ENCODE measurements at places on chromosomes 16 and 17. TPM values are rescaled to one million over a fixed set of nuclear protein-coding genes. Genes with fewer than 3 reads are reported as not detected.

Gene LSM12
- total RNA-seq, result 57.5 TPM

Gene CDYL2
- total RNA-seq, result 6.7 TPM

Gene TM4SF5
- total RNA-seq, result not detected

Gene TMC5
- 0.41 TPM for total RNA-seq

Gene B4GALNT2
- 0.03 TPM for total RNA-seq

Gene SLC38A10
- total RNA-seq, result 54.0 TPM

Gene GAST
- not detected for total RNA-seq

Gene CCL8
- total RNA-seq, result 1.9 TPM

Gene KCNG4
- not detected for total RNA-seq

Gene KRTAP4-6
- not detected for total RNA-seq

Gene SMIM36
- total RNA-seq, result not detected

Gene TMED6
- total RNA-seq, result not detected

Gene CMIP
- total RNA-seq, result 18.1 TPM

Gene LRRC59
- 35.3 TPM for total RNA-seq

Gene MED9
- total RNA-seq, result 35.1 TPM

Gene RTN4RL1
- total RNA-seq, result 6.2 TPM

Gene TMEM235
- total RNA-seq, result not detected

Gene ICAM2
- 33.0 TPM for total RNA-seq

Gene SLC13A2
- total RNA-seq, result not detected

Gene TOX3
- not detected for total RNA-seq

Gene ITGAE
- total RNA-seq, result 20.5 TPM

Gene PDP2
- 8.1 TPM for total RNA-seq

Gene NRN1L
- not detected for total RNA-seq

Gene EEF2KMT
- total RNA-seq, result 7.5 TPM

Gene DPEP2NB
- total RNA-seq, result not detected

Gene ENPP7
- total RNA-seq, result not detected

Gene SYCE1L
- 1.1 TPM for total RNA-seq

Gene PRAC1
- total RNA-seq, result not detected

Gene HOXB3
- 1.2 TPM for total RNA-seq

Gene CLEC19A
- total RNA-seq, result not detected

Gene TLCD2
- 6.0 TPM for total RNA-seq

Gene COQ9
- 98.9 TPM for total RNA-seq

Gene PRCD
- 7.7 TPM for total RNA-seq

Gene PRKCB
- 4.1 TPM for total RNA-seq

Gene PTX4
- total RNA-seq, result 0.21 TPM

Gene NFAT5
- 23.6 TPM for total RNA-seq

Gene MYH8
- total RNA-seq, result not detected

Gene OTOP3
- total RNA-seq, result not detected

Gene CNGB1
- total RNA-seq, result not detected

Gene SLC6A2
- total RNA-seq, result not detected

Gene NPIPA7
- total RNA-seq, result 3.7 TPM

Gene RBFOX1
- 46.5 TPM for total RNA-seq

Gene CES1
- 58.2 TPM for total RNA-seq

Gene MPO
- total RNA-seq, result 0.32 TPM

Gene ABCC12
- total RNA-seq, result not detected

Gene SCIMP
- total RNA-seq, result 3.1 TPM

Gene SLC35G6
- not detected for total RNA-seq
